ENCODE measurements at places on chromosomes 5 and 9.
A peak's percentile ranks its signal among the peaks of the same experiment; 100 is the strongest.

- no peak for DNase-seq
Measured at GRCh38 chr5:110544603-110545002, 181.9 kb downstream of the TMEM232 start.

DNA sequence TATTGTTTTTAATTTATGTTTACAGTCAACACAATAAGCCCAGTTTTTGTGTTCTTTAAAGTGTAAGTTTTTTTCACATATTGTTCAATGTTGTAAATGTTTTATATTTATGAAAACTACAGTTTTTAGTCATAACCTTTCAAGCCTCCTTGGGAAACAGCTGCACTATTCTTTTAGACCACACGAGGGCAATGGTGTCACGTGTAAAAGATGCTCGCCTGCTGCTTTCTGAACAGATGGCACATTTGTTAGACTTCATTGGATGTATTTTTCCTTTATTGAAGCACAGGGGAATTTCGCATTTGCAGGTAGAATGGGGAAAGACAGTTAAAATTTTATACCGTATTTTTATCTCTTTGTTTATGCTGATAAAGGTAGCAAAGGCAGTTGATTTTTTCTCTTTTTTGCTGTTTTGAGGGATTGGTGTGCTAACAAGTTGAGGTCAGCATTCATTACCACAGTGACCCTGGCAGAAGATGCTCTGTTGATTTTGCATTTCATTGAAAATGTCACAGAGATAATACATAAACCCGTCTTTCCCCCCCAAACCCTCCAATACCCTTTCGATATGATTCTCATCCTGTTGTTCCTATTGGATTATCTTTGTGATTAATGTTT lies 59.0 kb downstream of the MAT2B start:
- DNase-seq: peak; percentile 9

- no peak for DNase-seq
Measured at GRCh38 chr9:20611691-20612287, 10.5 kb downstream of the MLLT3 start.

DNA sequence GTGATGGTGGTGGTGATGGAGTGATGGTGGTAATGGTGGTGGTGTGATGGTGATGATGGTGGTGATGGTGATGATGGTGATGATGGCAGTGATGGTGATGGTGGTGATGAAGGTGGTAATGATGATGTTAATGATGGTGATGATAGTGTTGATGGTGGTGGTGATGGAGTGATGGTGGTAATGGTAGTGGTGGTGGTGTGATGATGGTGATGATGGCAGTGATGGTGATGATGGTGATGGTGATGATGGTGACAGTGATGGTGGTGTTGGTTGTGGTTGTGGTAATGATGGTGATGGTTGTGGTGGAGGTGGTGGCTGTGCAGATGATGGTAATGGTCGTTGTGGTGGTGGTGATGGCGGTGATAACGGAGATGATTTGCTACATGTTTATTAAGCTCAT lies 7.3 kb downstream of the STKLD1 start:
- DNase-seq: no peak

- peak; percentile 33 for DNase-seq
Measured at GRCh38 chr5:160463740-160464465, 42.2 kb downstream of the PTTG1 start.

- no peak for DNase-seq
Measured at GRCh38 chr9:79694208-79694607, 122.4 kb downstream of the TLE4 start.

DNA sequence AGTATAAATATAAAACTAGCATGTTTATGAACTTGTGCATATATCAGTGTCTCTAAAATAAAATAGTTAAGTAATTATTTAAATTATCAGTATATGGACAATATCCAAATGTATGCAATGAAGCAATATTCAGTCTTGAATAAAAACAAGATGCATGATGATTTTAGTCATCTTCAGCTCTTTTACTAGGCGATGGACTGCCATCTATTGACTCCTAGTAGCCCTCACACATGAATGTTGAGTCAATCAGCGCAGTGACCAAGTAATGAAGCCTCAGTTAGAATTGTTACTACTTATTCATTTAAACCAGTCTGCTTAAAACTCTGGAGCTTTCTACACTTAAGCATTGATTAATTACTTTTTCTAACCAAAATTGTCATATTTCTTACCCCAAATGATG lies 92.9 kb upstream of the GRHPR start:
- no peak for DNase-seq

DNA sequence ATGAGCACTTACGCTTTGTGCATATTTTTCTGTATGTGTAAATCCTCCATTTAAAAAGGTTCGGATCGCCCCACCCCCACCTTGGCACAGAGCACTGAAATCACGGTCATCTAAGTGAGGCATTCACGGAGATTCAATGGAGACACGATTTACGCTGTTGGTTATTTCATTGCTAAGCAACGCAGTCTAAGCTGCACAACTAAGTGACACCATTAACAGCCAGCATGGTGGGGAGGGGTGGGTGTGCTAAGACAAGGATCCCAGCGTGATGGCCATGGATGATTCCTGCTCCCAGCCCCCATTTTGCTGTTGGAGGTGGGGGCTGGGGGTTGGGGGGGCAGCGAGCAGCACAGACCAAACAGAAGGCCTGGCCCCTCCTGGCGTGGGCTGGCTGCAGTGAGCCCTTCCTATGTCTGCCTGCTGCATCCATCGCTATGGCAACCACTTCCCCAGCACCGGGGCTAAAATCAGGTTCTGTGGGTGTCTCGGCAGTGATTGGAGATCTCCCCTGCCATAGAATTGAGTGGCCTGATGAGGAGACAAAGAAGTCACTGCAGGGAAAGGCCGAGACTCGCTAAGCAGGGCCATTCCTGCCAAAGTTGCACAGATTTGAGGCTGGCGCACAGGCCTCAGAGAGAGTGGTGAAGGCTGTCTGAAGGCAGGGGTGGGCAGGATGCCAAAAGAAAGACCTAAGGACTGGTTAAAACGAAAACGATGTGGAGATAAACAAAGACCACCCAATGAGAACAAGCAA lies 14.3 kb upstream of the MARCHF6 start:
- no peak for DNase-seq

DNA sequence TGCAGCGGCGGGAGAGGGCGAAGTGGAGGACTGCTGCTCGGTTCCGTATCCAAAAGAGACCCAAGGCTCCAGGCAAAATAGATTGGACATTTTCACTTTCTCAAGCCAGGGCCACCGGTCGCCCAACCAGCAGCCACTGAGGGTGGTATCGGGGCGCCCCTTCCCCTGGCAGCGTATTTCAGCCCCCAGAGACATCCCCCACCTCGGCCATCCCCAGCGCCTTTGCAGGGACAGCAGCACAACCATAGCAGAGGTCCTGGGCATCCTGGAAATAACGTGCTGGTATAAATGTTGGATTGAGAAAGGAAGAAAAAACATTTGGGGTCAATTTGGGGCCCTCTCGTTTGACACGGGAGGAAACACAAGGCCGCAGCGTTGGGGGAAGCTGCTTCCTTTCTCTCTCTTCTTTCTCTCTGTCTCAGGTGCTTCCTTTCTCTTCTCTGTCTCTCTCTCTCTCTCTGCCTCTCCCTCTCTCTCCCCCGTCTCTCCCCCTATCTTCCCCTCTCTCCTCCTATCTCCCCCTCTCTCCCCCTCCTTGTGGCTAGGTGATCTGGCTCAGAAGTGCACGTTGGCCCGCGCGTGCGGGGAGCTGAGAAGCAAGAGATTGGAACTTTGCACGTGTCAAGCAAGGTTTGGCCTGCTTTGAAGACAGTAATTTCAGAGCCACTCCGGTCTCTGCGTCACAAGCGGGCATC lies 624 bp upstream of the RETREG1 start:
- DNase-seq: no peak

GRCh38 chr9:107674721-107675277 lies 185.2 kb upstream of the KLF4 start:
- DNase-seq: no peak

DNA sequence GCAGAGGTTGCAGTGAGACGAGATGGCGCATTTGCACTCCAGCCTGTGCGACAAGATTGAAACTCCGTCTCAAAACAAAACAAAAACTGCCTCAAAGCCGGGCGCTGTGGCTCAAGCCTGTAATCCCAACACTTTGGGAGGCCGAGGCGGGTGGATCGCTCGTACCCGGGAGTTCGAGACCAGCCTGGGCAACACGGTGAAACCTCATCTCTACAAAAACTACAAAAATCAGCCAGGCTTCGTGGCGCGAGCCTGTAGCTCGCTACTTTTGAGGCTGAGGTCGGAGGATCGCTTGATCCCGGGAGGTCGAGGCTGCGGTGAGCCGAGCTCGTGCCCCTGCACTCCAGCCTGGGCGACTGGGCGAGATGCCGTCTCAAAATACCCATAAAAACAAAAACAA lies 988 bp downstream of the GFM2 start:
- no peak for DNase-seq

- DNase-seq: no peak
Measured at GRCh38 chr5:178996156-178996555, 1.0 kb upstream of the GRM6 start.

GRCh38 chr9:131530920-131531832 lies at the start of gene UCK1:
Gene UCK1 (minus strand): TSS chr9:131531263. CDS start chr9:131531174, 89 bp downstream.
- peak; percentile 98 for DNase-seq

- DNase-seq: no peak
Measured at GRCh38 chr9:69513141-69513820, 158.9 kb downstream of the APBA1 start.

DNA sequence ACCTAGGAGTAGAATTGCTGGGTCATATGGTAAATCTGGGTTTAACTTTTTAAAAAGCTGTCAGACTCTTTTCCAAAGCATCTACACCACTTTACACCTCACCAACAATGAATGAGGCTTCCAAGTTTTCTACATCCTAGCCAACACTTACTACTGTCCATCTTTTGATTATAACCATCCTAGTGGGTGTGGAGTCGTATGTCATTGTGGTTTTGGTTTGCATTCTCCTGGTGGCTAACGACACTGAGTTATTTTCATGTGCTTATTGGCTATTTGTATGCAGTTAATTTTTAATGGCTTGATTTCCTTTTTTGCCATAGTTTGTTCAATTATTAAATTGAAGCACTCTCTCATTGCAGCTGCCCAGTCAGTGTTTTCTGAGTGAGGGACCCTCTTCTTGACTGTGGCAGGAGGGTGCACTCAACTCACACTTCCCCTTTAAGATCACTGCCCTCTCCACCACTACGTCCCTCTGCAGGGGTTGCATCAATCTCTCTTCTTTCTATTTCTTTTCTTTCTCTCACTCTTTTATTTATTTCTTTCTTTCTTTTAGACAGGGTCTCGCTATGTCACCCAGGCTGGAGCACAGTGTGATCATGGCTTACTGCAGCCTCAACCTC lies 182.3 kb downstream of the C9orf152 start:
- no peak for DNase-seq

DNA sequence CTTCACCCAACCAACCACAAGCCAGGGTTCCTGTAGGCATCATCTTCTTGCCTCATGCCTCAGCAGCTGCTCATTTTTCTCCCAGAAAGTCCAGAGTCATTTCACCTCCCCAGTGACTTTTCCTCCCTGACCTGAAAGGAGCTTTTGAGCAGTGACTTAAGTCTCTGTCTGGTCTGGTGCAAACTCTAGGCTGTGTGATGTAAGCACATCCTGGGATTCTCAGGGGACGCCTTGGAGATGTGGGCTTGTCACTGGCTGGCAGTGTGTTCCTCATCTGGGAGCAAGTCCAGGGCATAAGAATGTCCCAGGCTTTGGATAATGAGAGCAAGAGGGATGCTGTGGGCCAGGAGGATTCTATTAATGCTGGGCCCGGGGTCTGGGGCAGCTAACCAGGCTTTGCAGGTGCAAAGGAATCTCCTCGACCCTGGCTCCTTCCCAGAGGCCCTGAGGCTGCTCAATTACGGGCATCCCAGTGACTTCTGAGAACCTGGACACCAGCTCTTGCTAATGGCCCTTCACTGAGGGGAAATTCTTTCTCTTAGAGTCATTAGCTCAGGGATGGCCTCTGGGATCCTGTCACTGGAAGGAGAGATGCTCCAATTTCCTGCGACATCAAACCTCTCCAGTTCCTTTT lies 211.0 kb upstream of the PANK3 start:
- no peak for DNase-seq

- no peak for DNase-seq
Measured at GRCh38 chr9:17625644-17626388, 47.0 kb downstream of the SH3GL2 start.

DNA sequence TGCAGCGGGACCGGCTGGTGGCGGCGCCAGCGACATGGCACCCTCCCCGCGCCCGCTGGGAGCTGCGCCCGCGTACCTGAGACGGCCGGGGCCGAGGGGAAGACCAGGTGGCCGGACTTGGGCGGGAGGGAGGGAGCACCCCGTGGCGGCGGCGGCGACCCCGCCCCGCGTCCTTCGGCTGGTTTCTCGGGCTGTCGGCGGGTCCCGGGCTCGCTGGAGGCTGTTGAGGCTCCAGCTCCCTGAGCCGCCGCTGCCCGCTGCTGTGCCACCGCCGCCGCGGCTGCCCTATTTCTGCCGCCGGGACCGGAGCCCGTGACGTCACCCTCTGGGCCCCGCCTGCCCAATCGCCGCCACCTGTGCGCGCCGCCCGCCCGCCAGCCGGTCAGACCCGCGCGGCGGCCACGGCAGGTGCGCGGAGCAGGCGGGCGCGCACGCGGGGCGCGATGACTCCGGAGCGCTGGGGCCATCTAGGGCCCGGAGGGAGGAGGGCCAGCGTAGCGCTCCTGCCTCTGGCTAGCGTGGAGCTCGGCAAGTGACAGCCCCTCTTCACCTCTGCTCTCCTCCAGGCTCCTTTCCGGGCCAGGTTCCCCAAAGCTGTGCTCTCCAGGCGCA lies at the start of gene FSTL4:
TSS of gene FSTL4 (minus strand) at position 293 of the 612 bp plus-strand sequence.
- DNase-seq: no peak

DNA sequence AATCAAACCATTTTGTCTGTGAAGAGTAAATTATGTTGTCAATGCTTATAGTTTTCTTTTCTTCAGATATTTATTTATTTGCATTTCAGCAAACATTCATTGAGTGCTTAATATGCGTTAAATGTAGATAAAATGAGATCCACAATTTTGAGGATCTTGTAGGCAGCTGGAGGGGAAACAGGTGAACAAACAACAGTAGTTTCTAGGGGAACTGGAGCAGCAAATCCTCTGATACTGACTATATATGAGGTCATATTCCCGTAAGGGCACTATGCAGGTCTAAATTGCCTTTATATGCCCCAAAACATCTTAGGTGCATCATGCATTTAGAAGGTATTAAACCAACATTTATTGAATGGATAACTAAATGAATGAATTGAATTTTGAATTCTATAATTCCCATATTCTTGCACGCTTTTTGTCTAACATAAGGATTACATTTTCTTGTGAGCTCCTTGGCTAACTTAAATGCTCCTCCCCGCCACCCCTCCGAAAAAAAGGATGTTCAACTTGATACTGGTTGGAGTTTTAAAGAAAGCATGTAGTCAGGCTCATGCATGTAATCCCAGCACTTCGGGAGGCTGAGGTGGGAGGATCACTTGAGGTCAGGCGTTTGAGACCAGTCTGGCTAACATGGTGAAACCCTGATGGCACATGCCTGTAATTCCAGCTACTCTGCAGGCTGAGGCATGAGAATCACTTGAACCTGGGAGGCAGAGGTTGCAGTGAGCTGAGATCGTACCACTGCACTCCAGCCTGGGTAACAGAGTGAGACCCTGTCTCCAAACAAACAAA lies 299.8 kb downstream of the TMEM38B start:
- no peak for DNase-seq

- DNase-seq: no peak
Measured at GRCh38 chr5:59034498-59035186, 451.8 kb downstream of the RAB3C start.

GRCh38 chr9:133916159-133916541 lies 76.0 kb downstream of the VAV2 start:
- DNase-seq: no peak

GRCh38 chr5:154351141-154351540 lies 94.7 kb upstream of the SAP30L start:
- no peak for DNase-seq

- DNase-seq: no peak
Measured at GRCh38 chr5:53480416-53481158, at the start of gene FST. Gene FST (plus strand): TSS chr5:53480629. CDS start chr5:53480792, 163 bp downstream.

GRCh38 chr9:94097788-94098414 lies 13.6 kb downstream of the PTPDC1 start:
- DNase-seq: no peak
